ENCODE measurements at places on chromosomes 2 and 18.

DNA sequence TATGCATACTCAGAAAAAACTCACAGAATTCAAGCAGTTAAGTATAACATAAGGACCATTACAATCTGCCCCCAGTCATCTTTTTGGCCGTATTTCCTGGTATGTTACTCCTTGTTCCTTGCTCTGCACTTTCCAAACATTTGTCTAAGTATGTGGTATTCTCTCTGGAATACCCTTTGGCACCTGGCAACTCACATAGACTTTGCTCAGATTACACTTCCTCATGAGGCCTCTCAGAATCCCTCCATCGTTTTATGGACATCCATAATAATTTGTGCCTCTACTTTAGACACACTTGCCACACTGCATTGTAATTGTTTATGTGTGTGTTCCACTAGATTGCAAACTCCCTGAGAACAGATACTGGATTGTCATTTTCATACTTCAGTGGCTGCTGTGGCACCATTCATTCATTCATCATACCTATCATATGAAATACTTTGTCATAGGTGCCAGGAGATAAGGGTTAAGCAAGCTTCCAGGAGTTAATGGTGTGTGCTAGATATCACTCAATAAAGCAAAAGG is 84.0 kb downstream of the HIBCH start:
- DNase-seq = no peak

GRCh38 chr2:33064349-33064801 is 117.6 kb downstream of the LTBP1 start:
- no peak for DNase-seq

GRCh38 chr2:162697111-162697510 is 141.5 kb downstream of the KCNH7 start:
- no peak for DNase-seq

- DNase-seq = no peak
These were observed 87.6 kb upstream of the FAM110C start for GRCh38 chr2:133675-134593.

- no peak for DNase-seq
These were observed 196.9 kb downstream of the ANKRD30B start for GRCh38 chr18:14944838-14945237.

DNA sequence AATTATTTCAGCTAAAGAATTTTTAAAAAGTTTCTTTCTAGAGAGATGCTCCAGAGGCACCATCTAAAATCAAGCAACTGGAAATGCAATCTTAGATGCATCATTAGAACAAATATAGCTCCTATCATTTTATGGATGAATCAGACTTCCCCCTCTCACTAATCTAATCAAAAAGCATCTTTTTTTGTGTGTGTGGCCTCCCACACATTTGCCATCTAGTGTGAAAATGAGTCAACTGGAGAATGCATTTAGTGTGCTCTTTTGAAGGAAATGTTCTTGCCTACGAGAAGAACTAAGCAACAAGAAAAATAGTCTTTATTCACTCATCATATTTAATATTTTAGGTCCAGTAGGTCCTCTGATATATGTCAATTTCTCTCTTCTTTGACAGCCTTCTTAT is 39.5 kb upstream of the FIGN start:
- DNase-seq = no peak

- no peak for DNase-seq
These were observed 244.0 kb downstream of the ARL6IP6 start for GRCh38 chr2:152962446-152962845.

- DNase-seq = no peak
These were observed 230.2 kb downstream of the KCNE4 start for GRCh38 chr2:223282221-223282620.

GRCh38 chr2:29164091-29164846 is 49.1 kb downstream of the CLIP4 start:
- DNase-seq = no peak

DNA sequence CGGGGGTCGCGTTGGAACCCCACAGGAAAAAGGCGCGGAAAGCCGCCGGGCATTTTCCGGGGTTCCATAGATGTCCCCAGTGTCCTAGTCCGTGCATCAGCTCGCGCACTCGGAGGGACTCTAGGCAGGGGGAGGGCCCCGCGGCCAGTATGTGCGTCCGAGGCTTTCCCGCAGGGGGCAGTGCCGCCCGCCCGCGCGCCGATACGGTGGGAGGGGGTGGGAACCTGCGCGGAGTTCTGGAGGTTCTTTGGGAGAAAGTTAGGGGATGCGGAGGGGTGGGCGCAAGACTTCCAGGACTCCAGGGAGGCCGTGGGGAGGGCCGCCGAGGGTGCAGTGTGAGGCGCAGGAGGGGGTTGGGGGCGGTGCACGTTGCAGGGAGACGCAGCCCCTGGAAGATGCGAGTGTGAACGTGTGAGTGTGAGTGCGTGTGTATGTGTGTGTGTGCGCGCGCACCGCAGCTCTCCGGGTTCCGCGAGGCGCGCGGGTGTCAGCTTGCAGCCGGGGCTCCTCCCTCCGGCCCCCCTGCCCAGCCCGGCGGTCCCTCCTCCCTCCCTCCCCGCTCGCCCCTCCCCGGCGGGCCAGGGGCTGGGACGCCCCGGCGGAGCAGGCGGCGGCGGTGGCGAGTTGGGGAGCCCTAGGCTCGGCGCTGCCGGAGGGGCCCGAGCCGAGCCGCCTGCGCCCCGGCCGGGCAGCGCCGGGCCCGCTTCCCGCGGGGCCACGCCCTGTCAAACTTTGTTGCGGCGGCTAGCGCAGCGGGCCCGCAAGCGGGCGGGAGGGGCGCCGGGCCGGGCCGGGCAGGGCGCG is at the start of gene TCF7L1:
TCF7L1 (plus strand) TSS at position 559 of the 804 bp plus-strand sequence. CDS start 293 bp downstream, outside the sequence.
- DNase-seq = peak; percentile 99

GRCh38 chr2:73020306-73020656 is 51.2 kb downstream of the SFXN5 start:
- no peak for DNase-seq

GRCh38 chr2:177909962-177910361 is 162.6 kb downstream of the PDE11A start:
- no peak for DNase-seq

DNA sequence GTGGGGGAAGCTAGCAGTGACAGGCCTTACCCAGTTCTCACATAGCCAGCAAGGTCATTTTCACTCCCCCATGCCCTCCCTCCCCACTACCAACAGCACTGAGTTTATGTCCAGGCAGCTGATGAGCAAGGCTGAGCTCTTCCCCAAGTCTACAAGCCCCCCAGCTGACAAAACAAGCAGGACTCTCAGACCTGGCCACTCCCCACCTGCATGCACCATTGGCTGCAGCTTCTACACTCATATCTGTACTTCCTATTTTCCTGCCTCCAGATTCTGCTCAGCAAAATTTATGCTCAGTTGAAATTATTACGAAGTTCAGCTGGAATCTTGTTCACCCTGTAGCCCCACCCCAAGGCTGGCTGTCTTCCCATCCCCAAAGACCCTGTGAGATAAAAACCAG is 339.3 kb downstream of the ARL6IP6 start:
- no peak for DNase-seq

- DNase-seq = no peak
These were observed 68.0 kb upstream of the SMAD7 start for GRCh38 chr18:49018554-49019445.

- no peak for DNase-seq
These were observed 139.3 kb downstream of the ACOXL start for GRCh38 chr2:110871637-110872036.

- DNase-seq = no peak
These were observed 57.3 kb downstream of the POLR1A start for GRCh38 chr2:86048383-86048701.

DNA sequence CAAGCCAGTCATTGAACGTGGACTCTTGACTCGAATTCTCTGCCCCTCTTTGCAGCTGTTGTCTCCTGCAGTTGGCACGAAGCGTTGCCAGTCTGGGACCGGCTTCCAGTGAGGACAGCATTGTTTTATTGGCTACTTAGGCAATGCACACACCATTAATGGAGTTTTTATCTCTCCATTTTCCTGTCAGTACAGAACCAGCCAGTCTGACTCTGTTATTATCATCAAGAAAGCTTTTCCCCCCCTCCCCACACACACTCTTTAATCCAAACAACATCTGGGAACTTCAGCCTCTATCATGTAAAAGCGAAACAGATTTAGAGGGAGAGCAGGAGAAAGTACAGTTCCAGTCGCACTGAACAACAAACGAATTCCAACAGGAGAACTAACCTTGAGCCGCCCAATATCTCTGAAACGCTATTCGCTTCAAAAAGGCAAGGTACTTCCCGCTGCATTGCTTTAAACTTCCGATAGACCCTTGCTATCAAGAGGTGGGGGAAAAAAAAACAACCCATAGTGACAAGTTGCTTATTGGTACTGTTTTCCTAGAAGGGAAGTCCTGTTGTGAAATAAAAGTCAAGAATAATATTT is 38.2 kb downstream of the ACVR1 start:
- no peak for DNase-seq

- no peak for DNase-seq
These were observed 10.2 kb upstream of the ZNF407 start for GRCh38 chr18:74587441-74587840.

DNA sequence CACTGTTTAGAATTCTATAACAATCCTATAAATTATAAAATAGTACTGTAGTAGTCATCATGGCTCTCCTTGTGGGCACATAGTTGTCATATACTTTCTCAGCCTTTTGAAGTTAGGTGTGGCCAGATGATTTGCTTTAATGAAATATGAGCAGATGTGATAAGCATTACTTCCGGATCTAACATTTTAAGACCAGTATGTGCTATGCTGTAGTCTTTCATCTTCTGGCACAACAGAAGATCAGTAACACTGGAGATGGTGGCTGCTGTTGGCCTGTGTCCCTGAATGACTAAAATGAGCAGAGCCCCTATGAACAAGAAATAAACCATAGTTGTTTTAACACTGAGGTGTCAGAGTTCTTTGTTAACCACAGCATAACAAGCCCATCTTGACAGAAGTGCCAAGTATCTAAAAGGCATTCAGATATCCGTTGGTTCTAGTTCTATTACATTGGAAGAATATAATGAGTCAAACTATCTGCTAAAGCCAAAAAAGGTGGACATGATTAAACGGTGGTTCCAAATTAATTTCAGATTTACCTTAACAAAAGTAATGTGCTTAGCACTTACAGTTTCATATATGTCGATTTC is 6.3 kb downstream of the MEX3C start:
- DNase-seq = no peak

GRCh38 chr2:240972201-240972600 is 26.2 kb upstream of the SNED1 start:
- DNase-seq = no peak

DNA sequence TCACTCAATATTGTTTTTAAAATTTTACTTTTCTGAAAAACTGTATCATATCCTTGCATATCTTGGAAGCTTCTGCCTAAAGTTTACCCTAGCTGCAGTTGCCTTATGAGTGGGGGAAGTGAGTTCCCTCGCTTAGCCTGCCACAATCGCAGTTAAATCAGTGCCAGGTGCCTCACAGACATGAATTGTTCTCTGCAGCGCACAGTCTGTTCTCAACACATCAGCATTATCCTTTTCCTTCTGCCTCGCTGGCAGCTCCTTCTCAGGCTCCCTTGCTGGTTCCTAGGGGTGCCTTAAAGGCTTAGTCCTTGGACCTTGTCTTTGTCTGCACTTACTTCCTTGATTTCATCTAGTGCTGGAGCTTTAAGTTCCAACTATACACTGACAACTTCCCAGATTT is 132.8 kb downstream of the TTC27 start:
- no peak for DNase-seq

GRCh38 chr2:75632813-75633212 is 13.8 kb upstream of the MRPL19 start:
- DNase-seq = no peak

GRCh38 chr2:134482766-134483340 is 229.0 kb downstream of the MGAT5 start:
- no peak for DNase-seq

DNA sequence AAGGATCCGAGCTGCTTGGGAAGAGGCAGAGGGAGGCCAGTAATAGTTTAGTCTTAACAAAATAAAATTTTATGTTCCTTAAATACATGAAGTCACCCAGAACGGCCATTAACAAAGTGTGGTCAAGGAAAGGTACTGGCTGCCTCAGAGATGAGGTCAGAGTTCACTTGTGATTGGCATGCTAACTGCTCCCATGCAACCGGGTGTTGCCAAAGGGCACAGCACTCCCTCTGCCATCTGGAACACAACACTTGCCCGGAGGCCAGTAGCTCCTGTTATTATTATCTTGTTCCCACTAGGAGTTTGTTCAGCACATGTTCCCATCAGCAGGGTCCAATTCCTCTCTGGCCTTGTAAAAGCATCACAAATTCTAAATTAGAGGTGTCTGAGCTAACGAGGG is 207.0 kb downstream of the CYP26B1 start:
- DNase-seq = peak; percentile 1

GRCh38 chr2:239399921-239400595 is 762 bp downstream of the HDAC4 start:
- no peak for DNase-seq

DNA sequence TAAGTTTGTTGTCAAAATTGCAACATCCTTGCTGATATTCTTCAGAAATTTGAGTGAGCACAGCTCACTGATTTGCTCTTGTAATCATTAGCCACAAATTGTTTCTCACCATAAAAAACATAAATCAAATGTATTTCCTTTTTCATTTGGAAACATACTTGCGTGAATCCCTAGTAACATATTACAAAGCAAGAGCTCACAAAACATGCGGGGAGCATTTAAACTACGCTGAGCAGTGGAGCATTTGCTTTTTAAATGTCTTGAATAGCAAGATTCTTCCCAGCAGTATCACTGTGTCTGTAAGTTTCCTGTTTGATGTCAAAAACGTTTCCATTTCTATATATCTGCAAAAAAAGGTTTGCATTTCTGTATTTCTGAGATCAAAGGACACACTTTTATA is 788.3 kb upstream of the SALL3 start:
- no peak for DNase-seq

DNA sequence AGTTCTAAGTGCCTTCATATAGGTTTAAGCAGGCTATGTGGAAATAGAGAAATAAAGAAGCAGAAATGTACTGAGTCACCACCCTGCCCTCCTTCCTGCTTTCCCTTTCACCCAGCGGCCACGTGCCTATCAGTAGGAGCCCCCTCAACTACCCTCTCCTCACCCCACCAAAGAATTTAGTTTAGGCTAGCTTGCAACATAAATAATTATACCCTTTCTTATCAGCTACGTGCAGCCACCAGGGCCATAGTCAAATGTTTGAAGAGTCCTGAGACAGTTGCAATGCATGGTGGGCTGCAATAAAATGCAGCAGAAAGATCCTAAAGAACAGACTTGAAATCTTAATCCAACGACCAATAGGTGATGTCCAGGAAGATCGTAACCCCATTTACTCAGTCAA is 101.2 kb downstream of the RTP5 start:
- no peak for DNase-seq

GRCh38 chr18:58025733-58026132 is 18.3 kb upstream of the NEDD4L start:
- DNase-seq = no peak

DNA sequence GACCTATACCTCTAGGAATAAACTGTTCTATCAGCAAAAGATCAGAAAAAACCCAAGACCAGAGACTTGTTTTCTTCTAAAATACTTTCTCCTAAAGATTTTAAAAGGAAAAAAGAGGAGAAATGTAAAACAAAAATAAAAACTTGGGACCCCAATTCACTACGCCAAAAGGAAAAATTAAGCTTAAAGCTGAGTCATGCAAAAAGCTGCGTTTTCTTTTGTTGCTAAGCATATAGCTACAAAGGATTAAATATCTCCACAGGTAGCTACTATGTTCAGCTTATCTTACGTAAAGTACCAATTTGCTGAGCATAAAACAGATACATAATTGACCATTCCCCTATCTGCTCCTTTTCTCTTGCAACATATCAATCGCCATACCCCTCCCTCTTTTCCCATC is 950.0 kb upstream of the NXPH2 start:
- DNase-seq = no peak
